GM23248 (cell line): ENCODE measurements at places on chromosomes 3 and 15. TPM values are rescaled to one million over a fixed set of nuclear protein-coding genes. Genes with fewer than 3 reads are reported as not detected.

GRCh38 chr15:92161039-92161670, 232.5 kb upstream of the ST8SIA2 start:
- H3K4me1 ChIP-seq, result no peaks in the 10 kb centered on the region
- no peaks in the 10 kb centered on the region for H3K36me3 ChIP-seq
- H3K27ac ChIP-seq, result no peak overlapping the region
- H3K4me3 ChIP-seq, result no peak overlapping the region
- no peak for DNase-seq

- no peak overlapping the region for H3K4me3 ChIP-seq
- H3K36me3 ChIP-seq, result no peaks in the 10 kb centered on the region
- peaks cover 34% of the 10 kb centered on the region for H3K4me1 ChIP-seq
- no peaks in the 10 kb centered on the region for H3K27me3 ChIP-seq
- no peak for DNase-seq
Observed at GRCh38 chr3:195889870-195890295, 18.5 kb downstream of the TNK2 start.

GRCh38 chr3:182392182-182392937, 400.9 kb upstream of the ATP11B start:
- H3K4me3 ChIP-seq, result no peak overlapping the region
- H3K27ac ChIP-seq, result no peak overlapping the region
- no peaks in the 10 kb centered on the region for H3K36me3 ChIP-seq
- H3K4me1 ChIP-seq, result no peaks in the 10 kb centered on the region

GRCh38 chr3:197088370-197088769, 58.8 kb upstream of the MELTF start:
- DNase-seq, result no peak
- no peaks in the 10 kb centered on the region for H3K27me3 ChIP-seq
- no peak overlapping the region for H3K4me3 ChIP-seq
- no peaks in the 10 kb centered on the region for H3K36me3 ChIP-seq
- no peak overlapping the region for H3K27ac ChIP-seq

DNA sequence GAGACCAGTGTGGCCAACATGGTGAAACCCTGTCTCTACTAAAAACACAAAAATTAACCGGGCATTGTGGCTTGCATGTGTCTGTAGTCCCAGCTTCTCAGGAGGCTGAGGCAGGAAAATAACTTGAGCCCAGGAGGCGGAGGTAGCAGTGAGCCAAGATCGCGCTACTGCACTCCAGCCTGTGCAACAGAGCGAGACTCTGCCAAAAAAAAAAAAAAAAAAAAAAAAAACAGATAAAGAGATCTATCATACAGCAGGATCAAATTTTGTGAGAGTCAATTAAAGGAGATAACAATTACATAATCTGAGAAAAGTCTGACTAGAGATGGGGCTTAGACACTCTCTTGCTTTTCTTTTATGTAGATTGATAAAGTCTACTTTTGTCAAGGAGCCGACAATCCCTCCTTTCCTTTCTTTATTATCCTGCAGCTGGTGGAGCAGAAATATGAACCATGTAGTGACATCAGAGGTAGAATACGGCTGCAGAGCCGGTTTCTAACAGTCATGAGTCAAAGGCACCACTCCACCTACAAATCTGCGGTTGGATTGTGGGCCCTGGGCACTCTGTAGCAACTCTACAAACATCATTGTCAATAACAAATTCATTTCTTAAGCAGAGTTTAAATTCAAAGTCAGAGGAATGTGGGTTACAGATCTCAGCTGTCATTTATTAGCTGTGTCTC, 9.0 kb downstream of the C2CD4A start:
- H3K4me1 ChIP-seq, result no peaks in the 10 kb centered on the region
- no peaks in the 10 kb centered on the region for H3K36me3 ChIP-seq
- no peak overlapping the region for H3K4me3 ChIP-seq

- H3K36me3 ChIP-seq, result no peaks in the 10 kb centered on the region
- H3K27me3 ChIP-seq, result no peaks in the 10 kb centered on the region
- no peak overlapping the region for H3K4me3 ChIP-seq
- H3K27ac ChIP-seq, result no peak overlapping the region
Observed at GRCh38 chr15:54197995-54198394, 219.8 kb downstream of the UNC13C start.

DNA sequence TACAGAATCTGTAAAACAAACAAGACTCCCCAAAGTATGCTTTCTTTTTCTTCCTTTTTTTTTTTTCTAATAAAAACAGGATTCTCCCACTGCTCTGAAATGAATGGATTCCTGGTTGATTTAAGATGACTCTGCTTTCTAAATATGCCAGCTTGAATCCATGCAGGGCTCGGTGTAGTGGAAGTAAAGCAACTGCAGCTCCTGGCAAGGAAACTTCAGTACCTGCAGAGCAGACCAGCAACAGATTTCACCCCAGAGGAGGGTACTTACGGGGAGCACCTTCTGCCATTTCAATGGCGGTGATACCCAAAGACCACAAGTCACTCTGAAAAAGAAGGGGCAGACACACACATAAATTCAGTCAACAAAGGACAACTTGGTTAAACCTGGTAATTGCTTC, 150.5 kb upstream of the SLC2A2 start:
- peaks cover 20% of the 10 kb centered on the region for H3K4me1 ChIP-seq
- H3K36me3 ChIP-seq, result no peaks in the 10 kb centered on the region
- H3K4me3 ChIP-seq, result no peak overlapping the region
- H3K27me3 ChIP-seq, result no peaks in the 10 kb centered on the region

GRCh38 chr15:62740141-62741004, 302.2 kb upstream of the TPM1 start:
- no peak overlapping the region for H3K4me3 ChIP-seq
- H3K36me3 ChIP-seq, result no peaks in the 10 kb centered on the region
- H3K27me3 ChIP-seq, result no peaks in the 10 kb centered on the region
- no peak for DNase-seq

DNA sequence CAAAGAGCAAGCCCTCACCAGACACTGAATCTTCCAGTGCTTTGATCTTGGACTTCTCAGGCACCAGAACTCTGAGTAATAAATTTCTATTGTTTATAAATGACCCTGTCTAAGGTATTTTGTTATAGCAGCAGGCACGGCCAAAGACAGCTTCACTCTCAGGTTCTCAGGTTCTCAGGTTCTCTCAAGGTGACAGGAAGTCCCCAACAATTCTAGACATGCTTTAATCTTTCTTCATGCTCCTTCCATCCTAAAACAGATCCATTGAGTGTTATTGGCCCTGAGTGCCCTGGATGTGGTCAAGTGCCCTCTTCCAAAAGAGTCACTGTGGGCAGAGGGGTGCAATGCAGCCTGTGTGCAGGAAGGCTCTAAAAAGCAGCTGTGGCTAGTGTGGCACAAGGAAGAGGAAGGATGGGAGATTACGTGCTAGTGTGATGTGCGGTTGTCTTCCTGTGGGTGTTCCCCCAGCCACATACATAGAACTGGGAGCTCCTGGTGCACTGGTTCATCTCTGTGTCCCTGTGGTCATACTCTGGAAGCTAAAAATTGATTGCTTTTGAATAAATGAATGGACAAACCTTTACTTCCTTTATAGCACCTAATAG, 11.0 kb upstream of the RAB7A start:
- DNase-seq, result no peak
- no peak overlapping the region for H3K27ac ChIP-seq
- no peaks in the 10 kb centered on the region for H3K36me3 ChIP-seq
- H3K4me3 ChIP-seq, result no peak overlapping the region
- peaks cover 4% of the 10 kb centered on the region for H3K27me3 ChIP-seq

DNA sequence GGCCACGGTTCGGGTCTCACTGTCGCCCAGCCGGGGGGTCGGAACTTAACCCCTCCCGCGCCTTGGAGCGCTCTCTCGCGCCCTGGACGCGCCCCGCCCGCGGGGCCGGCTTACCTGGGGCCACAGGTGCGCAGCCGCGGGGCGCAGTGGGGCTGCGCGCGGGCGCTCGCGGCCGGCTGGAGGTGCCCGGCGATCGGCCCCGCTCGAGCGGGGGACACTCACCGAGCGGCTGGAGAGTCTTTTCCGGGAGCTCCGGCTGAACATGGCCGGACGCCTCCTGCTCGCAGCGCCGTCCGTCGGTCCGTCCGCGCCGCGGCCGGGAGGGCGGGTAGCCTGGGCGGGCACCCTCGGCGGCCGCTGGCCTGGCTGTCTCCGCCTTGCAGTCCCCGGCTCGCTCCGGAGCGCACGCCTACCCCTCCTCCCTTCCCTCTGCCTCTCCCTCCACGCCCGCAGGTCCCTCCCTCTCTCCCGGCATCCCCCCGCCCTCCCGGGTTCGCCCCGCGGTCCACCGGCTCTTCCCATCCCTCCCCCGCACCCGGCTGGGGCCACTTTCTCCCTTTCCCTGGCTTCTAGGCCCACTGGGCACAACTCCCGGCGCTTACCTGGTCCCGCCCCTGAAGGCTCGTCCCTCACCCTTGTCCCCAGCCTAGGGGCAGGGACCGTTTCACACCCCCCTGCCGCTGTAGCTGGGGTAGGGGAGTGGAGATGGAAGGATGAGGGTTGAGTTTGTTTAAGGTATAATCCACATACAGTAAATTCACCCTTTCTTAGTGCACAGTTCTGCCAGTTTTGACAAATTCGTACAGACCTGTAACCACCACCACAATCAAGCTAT, 220.1 kb upstream of the PRICKLE2 start:
- peaks cover 30% of the 10 kb centered on the region for H3K27me3 ChIP-seq
- H3K4me3 ChIP-seq, result peak overlapping the region; percentile 71
- no peaks in the 10 kb centered on the region for H3K36me3 ChIP-seq
- peak; percentile 56 for DNase-seq
- H3K27ac ChIP-seq, result no peak overlapping the region

CCR8 gene
- total RNA-seq, result not detected in 2 replicates

PLCH1 gene
- total RNA-seq, result under 0.01 TPM in 1 of 2 replicates, not detected in the other

CACNA2D3 gene
- under 0.01 and 0.43 TPM in 2 replicates for total RNA-seq

REC114 gene
- not detected in 2 replicates for total RNA-seq

TWF2 gene
- total RNA-seq, result 124 and 137 TPM in 2 replicates

TIPIN gene
- total RNA-seq, result 4.6 and 7.1 TPM in 2 replicates

CACNA1D gene
- not detected in 2 replicates for total RNA-seq
